ENCODE measurements at places on chromosomes 5 and 9.

DNA sequence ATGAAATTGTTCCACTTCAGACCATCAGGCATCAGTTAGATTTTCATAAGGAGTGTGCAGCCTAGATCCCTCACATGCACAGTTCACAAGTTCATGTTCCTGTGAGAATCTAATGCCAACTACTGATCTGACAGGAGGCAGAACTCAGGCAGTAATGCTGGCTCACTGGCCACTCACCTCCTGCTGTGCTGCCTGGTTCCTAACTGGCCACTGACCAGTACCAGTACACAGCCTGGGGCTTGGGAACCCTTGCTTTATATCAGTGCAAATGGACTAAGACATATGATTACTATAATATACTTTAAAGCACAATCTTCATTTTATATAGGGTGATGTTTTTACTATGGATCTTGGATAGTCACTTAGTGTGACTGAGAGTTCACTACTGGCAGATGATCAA lies 259.2 kb downstream of the SLCO4C1 start:
- DNase-seq: no peak

DNA sequence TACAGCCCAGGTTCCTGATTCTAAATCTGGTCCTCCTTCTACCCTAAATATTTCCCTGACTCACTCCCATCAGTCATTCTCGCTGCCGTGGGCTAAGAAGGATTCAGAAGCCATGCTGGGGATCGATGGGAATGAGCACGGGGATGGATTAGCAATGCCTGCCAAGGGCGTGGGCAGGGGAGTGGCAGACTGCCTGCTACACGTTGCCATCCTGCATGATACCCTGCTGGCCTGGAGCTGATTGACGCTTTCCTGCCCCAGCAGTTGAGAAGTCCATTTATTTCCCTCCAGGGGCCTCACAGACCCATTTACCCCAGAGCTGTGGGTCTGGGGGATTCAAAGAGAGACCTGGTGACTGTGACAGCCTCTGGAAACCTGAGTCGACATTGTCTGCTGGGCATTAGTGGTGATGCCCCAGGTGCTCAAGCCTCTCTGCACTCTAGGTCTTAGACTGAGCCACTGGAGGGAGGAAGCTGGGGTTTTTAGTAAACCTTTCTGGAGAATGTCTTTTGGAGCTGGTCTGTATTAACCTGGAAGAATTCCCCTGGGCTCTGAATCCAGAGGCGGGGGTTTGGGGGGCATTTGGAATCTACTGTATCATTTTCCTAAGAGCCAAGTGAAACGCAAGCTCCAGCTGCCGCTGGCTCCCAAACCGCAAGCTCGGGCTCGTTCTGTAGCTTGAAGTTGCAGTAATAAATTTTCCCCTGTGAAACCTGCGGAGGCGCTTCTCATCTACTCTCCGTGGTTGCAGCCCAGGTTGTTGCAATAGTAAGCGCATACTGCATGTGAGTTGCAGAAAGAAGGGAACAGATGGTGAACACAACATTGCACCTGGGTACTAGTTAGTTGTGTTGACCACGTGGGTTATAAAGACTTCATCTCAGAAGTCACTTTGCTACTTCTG lies 76.3 kb upstream of the RAPGEF1 start:
- no peak for DNase-seq

GRCh38 chr5:172941067-172941516 lies 18.1 kb upstream of the RPL26L1 start:
- no peak for DNase-seq

GRCh38 chr9:127637322-127637847 lies 25.3 kb downstream of the STXBP1 start:
- DNase-seq: no peak

DNA sequence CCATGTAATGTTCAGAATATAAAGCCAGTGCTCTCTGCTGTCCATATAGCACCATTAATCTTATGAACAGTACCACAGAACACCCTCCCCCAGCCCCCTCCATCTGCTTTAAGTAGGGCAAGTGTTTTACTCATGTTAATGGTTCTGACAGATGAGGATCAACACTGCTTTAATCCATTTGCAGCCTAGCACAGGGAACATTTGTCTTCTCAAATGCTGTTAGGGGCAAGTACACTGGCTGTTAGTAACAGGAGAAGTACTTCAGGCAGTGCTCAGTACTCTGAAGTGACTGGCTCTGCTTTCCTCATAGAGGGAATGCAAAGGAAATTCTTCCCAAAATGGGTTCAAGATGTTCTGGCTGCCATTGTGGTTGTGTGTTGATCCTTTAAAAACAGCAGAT lies 202.6 kb downstream of the DCP2 start:
- DNase-seq: no peak

GRCh38 chr5:79955356-79955895 lies 35.6 kb downstream of the MTX3 start:
- no peak for DNase-seq

DNA sequence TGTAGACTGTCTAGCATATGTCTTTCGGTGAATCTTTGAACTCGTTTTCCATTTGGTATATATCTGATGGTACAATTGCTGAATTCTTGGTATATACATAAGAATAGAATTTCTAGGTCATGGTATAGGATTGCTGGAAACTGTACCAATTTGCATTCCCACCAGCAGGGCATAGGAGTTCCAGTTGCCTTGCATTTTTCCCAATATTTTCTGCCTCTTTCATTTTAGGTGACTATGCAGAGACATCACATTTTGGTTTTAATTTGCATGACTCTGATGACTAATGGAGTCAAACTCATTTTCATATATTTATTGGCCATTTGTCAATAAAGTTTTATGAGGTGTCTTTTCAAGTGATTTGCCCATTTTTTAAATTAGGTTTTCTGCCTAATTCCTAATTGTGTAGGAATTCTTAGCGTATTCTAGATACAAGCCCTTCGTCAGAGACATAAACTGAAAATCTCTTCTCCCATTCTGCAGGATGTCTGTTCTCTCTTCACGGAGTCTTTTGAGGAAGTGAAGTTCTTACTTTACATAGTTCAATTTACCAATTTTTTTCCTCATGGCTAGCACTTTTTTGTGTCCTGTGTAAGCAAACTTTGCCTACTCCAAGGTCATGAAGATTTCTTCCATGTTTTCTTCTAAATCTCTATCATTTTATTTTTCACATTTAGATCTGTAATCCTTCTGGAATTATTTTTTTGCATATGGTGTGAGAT lies 28.9 kb upstream of the PDCD1LG2 start:
- no peak for DNase-seq

DNA sequence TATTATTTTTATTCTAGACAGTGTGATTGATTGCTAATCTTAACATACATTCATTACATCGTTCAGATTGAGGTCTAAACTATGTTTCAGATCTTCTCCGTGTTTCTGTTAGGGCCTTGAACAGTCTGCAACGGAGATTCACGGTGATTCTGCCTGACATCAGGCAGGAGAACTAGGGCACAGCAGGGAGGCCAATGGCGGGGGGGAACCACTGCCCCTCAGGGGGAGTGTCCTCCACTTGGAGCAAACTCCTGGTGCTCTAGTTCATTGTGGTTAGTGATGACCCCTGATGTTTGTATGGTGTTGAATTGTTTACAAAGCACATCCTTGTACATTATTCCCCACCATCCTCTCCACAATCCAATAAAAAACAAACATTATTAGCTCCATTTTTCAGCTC lies 173.5 kb downstream of the ZNF608 start:
- no peak for DNase-seq

DNA sequence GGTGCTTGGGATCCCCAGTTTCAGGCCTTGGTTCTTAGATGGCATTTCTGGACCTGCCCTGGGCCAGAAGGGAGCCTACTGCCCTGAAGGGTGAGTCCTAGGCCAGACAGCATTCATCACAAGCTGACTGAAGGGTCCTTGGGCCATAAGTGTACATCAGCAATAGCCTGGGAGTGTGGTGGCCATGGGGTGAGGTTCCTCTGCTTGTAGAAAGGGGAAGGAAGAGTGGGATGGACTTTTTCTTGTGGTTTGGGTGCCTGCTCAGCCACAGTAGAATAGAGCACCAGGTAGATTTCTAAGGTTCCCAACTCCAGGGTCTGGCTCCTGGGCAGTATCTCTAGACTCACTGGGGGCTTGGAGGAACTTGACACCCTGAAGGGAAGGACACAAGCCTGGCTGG lies 95.2 kb upstream of the PHF24 start:
- DNase-seq: no peak

DNA sequence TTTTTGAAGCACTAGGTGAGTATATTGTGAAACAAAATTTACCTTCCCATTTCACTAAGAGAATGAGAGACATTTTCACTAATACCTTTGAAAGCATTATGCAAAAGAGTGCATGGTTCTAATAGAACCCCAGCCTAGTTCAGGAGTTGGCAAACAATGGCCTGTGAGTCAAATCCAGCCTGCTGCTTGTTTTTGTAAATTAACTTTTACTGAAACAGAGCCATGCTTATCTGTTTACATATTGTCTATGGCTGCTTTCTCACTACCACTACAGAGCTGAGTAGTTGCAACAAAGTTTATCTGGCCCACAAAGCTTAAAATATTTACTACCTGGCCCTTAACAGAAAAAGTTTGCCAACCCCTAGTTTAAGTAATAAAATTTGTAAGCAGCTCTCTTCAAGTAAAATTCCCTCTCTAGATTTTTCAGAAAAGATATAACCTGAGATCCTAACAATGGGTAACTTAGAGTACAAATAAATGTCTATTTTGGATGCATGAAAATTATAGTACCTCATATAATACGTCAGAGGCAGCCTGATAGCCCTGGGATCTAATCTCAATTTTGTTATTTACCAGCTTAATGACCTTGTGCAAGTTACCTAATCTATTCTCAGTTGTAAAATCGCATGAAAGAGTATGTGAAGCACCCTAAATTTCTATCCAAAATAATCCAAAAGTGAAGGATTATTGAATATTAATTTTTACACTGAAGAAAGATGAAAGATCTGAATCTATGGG lies 50.7 kb upstream of the ARL15 start:
- DNase-seq: no peak

GRCh38 chr5:177440211-177440989 lies 6.2 kb upstream of the PRR7 start:
- DNase-seq: no peak

GRCh38 chr9:115980502-115980901 lies 173.1 kb upstream of the PAPPA start:
- no peak for DNase-seq

DNA sequence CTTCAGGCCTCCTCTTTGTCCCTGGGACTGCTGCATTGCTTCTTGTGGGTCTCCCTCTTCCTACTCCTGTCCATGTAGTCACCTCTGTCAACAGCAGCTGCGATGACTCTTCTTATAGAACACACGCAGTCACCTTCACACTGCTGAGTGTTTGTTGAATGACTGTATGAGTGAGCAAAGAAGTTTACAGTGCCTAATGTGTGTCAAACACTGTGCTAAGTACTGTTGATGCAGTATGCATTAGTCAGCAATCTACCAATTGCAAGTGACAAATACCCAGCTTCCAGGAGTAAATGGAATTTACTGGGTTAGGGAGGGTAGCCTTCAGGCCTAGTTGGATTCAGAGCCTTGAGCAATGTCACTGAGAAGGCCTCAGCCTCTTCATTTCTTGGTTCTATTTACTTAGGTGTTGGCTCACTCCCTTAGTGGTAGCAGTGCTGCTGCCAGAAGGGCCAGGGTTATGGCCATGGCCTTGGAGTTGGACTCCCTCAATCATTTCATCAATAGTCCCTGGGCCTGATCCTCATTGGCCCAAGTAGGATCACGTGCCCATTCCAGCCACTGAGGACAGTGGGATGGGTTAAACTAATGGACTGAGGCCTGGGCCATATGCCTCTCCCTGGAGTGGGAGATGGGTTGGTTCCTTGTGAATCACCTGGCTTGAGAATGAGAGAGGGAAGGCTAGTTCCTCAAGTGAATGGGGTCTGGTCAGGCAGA lies 93.5 kb downstream of the RGS3 start:
- DNase-seq: no peak

- DNase-seq: no peak
Observed at GRCh38 chr9:84955971-84956370, 286.4 kb downstream of the NTRK2 start.

- peak; percentile 44 for DNase-seq
Observed at GRCh38 chr9:113376634-113377567, at the start of gene HDHD3. HDHD3 (minus strand) TSS chr9:113376986; CDS start chr9:113374354, 2,632 bp downstream.

DNA sequence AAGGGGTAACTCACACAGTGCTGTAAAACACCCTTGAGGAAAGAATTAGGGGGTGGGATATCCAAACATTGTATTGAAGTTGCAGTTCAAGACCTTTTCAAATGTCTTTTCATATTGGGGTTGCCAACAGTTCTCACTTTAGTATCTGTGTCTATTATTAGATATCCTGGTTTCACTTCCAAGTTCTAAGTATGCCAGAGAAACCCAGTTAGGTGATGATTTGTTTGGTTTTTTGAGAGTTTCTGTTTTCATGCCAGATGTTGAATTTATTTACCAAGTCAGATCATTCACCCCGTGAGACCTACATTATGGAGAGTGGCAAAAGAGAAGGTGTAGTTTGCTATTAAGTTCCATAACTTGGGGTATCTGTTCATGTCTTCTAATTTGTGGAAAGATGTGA lies 64.5 kb downstream of the C9orf152 start:
- no peak for DNase-seq

DNA sequence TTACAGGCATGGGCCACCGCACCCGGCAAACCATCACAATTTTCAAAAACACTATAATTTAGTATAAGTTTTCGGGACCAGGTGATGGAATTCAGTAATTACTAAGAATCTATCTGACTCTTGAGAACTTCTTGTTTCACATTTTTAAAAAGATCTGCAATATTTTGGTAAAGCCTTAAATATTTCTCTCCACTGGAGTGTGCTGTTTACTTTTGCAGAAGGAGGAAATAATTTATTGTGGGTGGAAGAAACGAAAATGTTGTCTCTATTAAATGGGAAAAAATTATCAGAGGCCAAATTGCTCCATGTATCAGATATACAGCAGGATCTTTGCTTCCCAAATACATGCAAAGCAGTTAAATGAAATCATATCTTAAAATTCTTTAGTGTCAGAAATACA lies 566.8 kb upstream of the CYLC2 start:
- DNase-seq: no peak

DNA sequence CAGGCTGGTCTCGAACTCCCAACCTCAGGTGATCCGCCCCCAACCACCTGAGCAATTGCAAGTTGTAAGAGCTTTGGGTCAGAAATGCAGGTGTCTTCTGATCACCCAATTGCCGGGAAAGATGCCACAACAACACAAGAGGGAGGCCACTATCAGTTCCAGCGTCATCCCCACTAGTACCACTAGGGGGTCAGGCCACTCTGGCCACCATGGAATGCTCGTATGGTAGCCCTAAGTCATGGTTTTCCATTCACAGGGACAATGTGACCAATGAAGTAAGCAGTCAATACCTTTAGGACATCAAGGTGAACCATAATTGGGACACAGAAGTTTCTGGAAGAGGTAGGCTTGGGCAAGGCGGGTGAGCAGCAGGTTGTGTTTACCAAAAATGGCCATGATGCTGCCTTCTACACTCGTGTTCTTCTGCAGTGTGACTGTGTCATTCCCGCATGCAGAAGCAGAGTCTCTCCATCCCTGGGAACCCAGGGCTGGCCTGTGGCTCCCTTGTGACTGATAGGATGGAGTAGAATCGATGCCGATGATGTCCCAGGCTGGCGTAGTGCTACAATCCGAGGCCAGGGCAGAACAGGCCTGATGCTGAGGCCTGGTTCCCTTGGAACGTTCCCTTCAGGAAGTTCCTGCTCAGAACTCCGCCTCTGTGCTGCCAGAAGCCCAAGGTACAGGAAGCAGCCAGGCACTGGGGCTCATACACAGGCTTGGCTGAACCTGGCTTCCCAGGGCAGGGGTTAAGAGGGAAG lies 42.2 kb upstream of the ANKRD33B start:
- no peak for DNase-seq

- DNase-seq: no peak
Observed at GRCh38 chr5:154493274-154493673, 15.2 kb upstream of the HAND1 start.

All from stimulated activated CD8-positive, alpha-beta memory T cell treated with anti-CD3 and anti-CD28 coated beads, Interleukin-4, amount 100 ng/mL, for 4 hours (primary cell).